ENCODE measurements at places on chromosomes 16 and 17. TPM values are rescaled to one million over a fixed set of nuclear protein-coding genes. Genes with fewer than 3 reads are reported as not detected.
A peak's percentile ranks its signal among the peaks of the same experiment; 100 is the strongest.

Gene ZSCAN10
- not detected for total RNA-seq

Gene CCL17
- not detected for total RNA-seq

DNA sequence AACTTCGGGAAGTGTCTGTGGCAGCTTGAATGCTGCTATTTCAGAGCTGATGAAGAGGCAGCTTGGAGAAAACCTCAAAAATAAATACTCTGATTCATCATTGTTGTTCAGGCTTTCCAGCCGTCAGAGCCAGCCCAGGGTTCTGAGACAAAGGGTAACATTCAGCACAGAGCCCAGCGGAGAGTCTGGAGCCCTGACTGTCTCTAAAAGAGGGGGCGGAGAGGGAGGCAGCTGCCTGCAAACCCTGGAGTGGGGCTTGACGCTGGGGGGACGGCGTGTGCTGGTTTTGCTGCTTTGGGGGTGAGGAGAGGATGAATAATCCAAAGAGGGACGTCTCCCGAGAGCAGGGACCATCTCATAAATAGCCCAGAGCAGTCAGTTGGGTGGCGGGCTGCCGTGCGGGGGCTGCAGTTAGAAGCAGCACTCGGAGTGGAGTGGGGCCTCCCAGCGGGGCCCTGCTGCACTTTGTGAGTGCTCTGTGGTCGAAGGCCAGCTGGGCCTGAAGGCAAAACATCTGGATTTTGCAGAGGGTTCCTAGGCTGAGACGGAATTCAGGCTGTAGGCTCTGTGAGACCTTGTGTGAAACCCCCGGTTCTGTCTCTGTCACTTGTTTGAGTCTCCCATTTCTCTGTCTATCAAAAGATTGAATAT, 237.8 kb downstream of the PRKCA start:
- peaks cover 37% of the 10 kb centered on the region for H3K4me1 ChIP-seq
- no peaks in the 10 kb centered on the region for H3K27me3 ChIP-seq
- peak overlapping the region; percentile 51 for H3K27ac ChIP-seq
- no peak overlapping the region for H3K4me3 ChIP-seq
- no peaks in the 10 kb centered on the region for H3K36me3 ChIP-seq

DNA sequence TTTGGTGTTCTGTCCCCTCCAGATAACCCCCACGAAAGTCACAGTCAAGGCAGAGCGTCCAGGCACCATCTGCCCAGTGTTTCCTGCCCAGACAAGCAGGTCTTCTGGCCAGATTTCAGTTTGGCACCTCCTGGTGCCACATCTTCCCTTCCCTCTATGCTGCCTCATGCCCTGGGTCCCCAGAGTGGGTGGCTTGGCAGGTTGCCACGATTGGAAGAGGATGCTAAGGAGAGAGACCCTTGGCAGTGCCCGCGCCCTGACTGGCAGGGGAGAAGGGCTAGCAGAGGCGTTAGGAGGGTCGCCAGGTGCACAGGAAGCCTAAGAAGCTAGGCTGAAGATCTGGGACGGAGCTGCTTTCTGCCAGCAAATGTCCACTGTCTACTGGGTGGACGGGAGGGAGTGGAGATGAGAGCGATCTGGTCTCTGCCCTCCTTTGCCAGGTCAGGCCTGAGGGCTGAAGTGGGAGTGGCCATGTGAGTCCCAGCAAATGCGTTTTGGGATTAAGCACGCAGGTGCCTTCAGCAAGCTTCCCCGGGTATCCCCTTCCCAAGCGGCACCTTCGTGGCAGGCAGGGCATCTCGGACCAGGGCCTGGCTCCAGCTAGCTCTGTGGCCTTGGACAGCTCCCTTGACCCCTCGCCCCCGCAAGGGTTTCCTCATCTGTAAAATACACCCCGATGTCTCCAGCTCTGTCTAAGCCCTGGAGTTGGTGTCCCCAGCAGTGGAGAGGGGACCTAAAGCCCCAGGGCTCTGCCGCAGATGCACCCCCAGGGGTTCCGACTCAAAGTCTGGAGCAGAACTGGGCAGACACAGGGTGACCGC, 13.4 kb upstream of the CD300A start:
- no peaks in the 10 kb centered on the region for H3K36me3 ChIP-seq
- DNase-seq: peak; percentile 59
- peak overlapping the region; percentile 82 for H3K27ac ChIP-seq
- H3K4me3 ChIP-seq: peak overlapping the region; percentile 28
